Pulmonary artery endothelial cell (primary cell): ENCODE measurements at places on chromosomes 7 and 10. TPM values are rescaled to one million over a fixed set of nuclear protein-coding genes. Genes with fewer than 3 reads are reported as not detected.

CRPPA gene
- total RNA-seq, result 0.86 and 1.2 TPM in 2 replicates

SEMA3A gene
- total RNA-seq, result 0.20 and 0.92 TPM in 2 replicates

FANK1 gene
- total RNA-seq, result 0.95 and 1.4 TPM in 2 replicates

DNA sequence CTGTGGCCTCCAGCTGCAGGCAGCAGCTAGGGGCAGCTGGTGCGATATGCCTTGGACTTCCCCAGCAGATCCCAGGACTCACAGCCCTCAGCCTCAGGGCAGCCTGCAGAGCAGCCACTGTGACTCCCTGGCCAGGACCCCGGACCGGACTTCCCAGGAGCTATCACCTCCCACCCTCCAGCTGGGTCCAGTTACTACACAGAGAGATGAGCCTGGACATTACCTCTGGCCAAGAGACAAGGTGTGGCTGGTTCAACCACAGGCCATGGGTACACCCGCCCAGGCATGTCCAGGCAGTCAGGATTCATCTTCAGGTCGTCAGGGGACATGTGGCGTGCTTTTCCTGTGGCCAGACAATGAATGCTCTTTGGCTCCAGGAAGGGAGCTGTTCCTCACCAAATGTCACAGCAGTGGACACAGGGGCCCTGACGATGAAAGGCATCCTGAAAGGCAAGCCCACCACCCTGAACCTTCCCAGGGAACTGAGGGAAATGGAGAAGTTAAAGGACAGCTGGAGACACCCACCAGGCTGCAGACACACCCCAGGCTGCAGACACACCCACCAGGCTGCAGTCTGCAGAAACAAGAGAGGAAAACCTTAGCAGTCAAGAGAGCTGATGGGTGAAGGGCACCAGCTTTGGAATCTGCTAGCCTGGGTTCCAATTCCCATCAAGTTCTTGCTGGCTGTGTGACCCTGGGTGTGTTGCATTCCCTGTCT lies 25.8 kb upstream of the NANOS1 start:
- DNase-seq, result no peak

DNAJC12 gene
- 0.13 and 0.39 TPM in 2 replicates for total RNA-seq

LMOD2 gene
- 0.07 TPM in 1 of 2 replicates, not detected in the other for total RNA-seq

MSMB gene
- total RNA-seq, result not detected in 2 replicates

C1QL3 gene
- 0.11 and 0.46 TPM in 2 replicates for total RNA-seq

GRCh38 chr7:120993553-120994191 lies 5.2 kb downstream of the CPED1 start:
- no peak for DNase-seq

ORAI2 gene
- total RNA-seq, result 84.0 and 102 TPM in 2 replicates

DNA sequence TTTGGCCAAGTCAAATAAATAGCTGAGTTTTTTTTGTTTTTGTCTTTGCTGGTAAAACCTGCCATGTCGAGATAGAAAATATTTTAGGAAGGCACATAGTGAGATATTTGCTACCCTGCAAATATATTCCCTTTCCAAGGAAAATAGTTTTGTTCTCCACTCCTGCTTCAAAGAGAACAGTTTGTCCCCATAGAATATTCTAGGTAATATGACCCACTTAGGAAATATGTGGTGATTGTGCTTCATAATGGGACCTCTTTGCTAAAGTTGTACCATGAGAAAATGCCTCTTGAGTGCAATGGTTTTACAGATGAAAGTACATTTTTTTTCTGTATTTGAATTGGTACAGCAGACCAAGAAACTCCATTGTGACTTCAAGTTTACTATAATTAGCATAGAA lies 41.6 kb downstream of the SMNDC1 start:
- no peak for DNase-seq

FEZF1 gene
- not detected in 2 replicates for total RNA-seq

GRCh38 chr10:80154978-80155695 lies 22.6 kb downstream of the PLAC9 start:
- DNase-seq, result no peak

GRCh38 chr10:29375888-29376287 lies 87.0 kb downstream of the LYZL1 start:
- DNase-seq, result no peak

DIP2C gene
- 1.8 and 5.1 TPM in 2 replicates for total RNA-seq

DNA sequence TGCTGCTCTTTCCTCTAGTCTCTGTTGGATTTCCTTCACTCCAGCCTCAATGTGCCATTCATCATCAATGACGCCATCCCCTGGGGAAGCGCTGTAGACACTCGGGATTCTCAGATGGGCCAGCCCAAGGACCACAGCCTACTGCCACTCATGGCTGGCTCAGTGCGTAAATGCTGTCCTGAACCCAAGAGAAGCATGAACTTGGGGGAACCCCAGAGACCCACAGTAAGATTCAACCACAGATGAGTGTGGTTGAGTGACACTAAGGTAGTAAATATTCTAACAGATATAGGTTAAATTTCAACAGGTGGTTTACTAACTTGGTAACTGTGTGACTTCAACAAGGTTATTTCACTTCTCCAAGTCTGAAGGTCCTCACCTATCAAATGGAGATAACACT lies 304.1 kb downstream of the GRM8 start:
- no peak for DNase-seq

- DNase-seq, result no peak
Measured at GRCh38 chr10:47299611-47300428, at the start of gene GDF10. TSS of gene GDF10 (plus strand) at chr10:47300197. CDS start at chr10:47300652, 455 bp downstream.

DNA sequence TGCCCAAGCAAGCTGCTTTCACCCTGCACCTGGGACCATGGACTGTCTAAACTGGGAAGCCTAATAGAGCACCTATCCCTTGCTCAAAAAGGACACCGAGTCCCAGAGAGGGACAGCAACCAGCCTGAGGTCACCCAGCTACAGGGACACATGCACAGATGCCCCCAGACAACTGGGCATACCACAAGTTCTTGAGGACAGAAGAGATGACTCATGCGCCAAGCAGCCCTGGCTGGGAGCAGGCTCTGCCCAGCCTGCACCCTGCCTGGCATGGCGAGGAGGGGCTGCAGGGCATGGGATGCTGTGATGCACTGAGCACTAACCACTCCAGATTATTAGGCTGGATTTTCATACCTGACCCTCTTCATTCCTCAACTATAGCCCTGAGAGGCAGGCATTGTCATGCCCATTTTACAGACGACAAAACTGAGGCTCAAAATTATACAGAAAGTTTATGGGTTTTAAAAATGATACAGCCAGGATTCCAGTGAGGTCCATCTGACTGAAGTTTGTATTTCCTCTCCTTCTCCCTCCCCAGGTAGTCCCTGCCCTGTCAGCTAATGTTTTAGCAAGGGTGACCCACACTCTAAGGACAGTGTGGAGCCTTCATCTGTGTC lies 289.3 kb upstream of the ZMIZ1 start:
- DNase-seq, result no peak

GRCh38 chr7:44712012-44712411 lies 36.6 kb upstream of the ZMIZ2 start:
- no peak for DNase-seq

DNA sequence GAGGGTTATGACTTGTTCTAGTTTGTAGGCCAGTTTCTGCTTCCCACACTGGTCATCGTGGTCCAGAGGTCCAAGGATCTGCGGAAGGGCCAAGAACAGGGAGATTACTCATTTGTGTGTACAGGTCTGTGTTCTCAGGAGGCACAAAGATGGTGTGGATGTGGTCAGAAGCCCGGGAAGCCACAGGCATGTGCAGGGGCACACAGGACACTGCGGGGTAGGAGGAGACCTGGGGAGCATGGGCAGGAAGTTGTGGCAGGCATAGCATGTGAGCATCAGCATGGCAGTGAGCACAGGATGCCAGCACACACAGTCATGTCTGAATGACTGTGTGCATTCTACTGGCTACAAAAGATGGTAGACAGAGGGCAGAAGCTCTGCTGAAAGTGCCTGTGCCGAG lies 445.8 kb downstream of the PLXNA4 start:
- no peak for DNase-seq

ACBD7 gene
- 2.6 and 3.1 TPM in 2 replicates for total RNA-seq

DNA sequence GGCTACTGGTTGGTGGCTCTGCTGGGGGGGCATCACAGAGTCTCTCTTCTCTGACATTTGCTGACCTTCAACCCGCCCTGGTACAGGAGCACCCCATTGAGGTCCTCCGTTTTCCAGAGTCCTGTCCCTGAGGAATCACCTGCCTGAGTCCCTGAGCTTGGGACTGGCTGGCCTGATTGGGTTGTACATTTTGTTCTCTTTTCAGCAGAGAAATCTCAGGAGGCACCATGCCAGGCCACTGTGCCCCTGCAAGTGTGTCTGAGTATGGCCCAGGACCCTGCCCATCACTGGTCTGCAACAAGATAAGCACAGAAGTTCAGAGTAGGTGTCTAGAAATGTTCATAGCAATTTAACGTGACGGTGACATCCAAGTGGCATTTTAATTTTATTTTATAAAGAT lies 131.2 kb downstream of the CUX1 start:
- no peak for DNase-seq
